D721Med (cell line): ENCODE measurements at places on chromosomes 12 and 14.
A peak's percentile ranks its signal among the peaks of the same experiment; 100 is the strongest.

DNA sequence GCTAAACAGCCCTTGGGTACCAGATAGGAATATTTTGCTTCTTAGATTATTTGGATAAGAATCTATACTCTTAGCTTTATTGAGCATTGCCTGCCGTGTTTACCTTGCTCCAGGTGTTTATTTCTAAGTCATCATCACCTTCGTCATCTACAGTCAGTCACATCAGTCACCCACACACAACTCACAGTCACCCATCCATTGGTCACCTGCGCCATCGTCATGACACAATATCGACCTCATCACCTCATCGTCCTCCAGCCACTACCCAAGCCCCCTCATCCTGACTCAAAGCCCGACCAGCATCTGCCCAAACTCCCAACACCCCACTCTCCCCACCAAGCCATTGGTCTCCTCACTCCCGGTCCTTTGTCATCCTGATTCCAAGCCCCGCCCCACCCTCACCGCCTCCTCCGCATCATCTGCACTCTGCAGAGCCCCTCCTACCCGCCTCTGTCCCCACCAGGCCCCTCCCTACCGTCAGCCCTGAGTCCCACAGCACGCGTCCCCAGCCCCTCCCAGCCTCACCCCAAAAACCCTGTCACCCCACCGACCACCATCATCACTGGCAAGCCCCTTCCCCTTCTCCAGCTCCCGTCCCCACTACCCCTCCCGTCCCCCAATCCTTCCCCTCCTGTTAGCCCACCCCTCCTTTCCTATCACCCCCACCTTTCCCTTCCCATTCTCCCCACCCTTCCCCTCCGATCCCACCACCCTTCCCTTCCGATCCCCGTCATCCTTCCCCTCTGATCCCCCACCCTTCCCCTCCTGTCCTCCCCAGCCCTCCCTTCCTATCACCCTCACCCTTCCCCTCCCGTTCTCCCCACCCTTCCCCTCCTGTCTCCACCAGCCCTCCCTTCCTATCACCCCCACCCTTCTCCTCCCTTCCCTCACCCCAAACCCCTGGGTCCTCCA is 9.8 kb downstream of the DLK1 start:
- DNase-seq: peak; percentile 1

- no peak for DNase-seq
These were observed 150.0 kb downstream of the GPR65 start for GRCh38 chr14:88154926-88155325.

- DNase-seq: no peak
These were observed 1320.5 kb downstream of the AACS start for GRCh38 chr12:126385785-126386184.

- DNase-seq: no peak
These were observed 850.8 kb downstream of the TMTC2 start for GRCh38 chr12:83537428-83538053.

- DNase-seq: no peak
These were observed 92.7 kb upstream of the HOXC13 start for GRCh38 chr12:53845932-53846331.

DNA sequence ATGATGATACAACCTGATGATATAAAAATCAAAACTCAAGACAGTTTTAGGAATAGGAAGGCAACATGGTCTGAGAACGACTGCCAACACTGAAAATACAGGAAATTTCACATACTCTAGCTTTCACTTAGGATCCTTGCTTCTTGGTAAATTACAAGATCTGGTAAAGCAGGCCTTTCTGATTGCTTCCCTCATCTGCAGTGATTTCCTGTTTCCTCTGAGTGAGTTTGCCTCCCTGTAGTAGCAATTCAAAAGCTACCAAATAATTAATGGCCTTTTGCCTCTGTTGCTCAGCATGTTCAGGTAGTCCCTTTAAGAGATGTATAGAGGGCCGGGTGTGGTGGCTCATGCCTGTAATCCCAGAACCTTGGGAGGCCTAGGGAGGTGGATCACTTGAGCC is 2.0 kb upstream of the IRAK3 start:
- DNase-seq: no peak

DNA sequence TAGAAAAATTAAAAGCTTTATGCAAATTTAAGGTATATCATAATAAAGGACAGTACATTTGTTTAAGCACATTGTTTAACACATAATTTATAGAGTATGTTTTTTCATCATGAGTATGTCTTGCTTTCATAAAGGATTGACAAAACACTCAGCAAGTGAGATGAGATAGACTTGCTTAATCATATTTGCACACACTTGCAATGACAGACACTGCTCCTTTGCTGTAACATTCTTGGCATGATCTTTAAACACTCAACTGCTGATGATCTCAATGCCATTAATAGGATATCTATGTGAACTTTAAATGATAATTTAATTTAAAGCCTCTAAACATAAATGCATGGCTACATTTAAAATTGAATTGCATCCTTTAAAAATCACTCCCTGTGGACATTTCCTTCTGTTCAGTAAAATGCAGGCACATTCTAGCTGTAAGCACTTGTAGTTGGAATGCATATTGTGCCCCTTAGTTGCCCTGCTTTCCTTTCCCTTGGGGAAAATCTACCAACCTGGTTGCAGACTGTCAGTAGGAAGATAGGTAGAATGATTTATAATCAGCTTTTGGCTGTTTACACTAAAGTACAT is 979.0 kb downstream of the TMTC2 start:
- no peak for DNase-seq
